Cardiac atrium fibroblast (primary cell): ENCODE measurements at places on chromosomes 2 and 18. TPM values are rescaled to one million over a fixed set of nuclear protein-coding genes. Genes with fewer than 3 reads are reported as not detected.

TWSG1 gene
- total RNA-seq = 54.9 and 69.8 TPM in 2 replicates

ANO7 gene
- total RNA-seq = 1.6 and 2.0 TPM in 2 replicates

GPR17 gene
- not detected in 2 replicates for total RNA-seq

NEU2 gene
- total RNA-seq = not detected in 2 replicates

CROCC2 gene
- 1.8 TPM in 1 of 2 replicates, not detected in the other for total RNA-seq

CLIP4 gene
- 28.8 and 34.3 TPM in 2 replicates for total RNA-seq

C2orf80 gene
- total RNA-seq = not detected in 2 replicates
